Fibroblast of mammary gland (primary cell): ENCODE measurements at places on chromosomes 1 and 21.

GRCh38 chr1:246528933-246529731 lies 22.1 kb upstream of the SMYD3 start:
- DNase-seq, result no peak

GRCh38 chr1:200969726-200970561 lies 53.6 kb downstream of the KIF21B start:
- no peak for DNase-seq

- DNase-seq, result no peak
Observed at GRCh38 chr1:211923095-211923494, 92.5 kb upstream of the LPGAT1 start.

- no peak for DNase-seq
Observed at GRCh38 chr1:212109728-212110127, 74.2 kb downstream of the DTL start.

DNA sequence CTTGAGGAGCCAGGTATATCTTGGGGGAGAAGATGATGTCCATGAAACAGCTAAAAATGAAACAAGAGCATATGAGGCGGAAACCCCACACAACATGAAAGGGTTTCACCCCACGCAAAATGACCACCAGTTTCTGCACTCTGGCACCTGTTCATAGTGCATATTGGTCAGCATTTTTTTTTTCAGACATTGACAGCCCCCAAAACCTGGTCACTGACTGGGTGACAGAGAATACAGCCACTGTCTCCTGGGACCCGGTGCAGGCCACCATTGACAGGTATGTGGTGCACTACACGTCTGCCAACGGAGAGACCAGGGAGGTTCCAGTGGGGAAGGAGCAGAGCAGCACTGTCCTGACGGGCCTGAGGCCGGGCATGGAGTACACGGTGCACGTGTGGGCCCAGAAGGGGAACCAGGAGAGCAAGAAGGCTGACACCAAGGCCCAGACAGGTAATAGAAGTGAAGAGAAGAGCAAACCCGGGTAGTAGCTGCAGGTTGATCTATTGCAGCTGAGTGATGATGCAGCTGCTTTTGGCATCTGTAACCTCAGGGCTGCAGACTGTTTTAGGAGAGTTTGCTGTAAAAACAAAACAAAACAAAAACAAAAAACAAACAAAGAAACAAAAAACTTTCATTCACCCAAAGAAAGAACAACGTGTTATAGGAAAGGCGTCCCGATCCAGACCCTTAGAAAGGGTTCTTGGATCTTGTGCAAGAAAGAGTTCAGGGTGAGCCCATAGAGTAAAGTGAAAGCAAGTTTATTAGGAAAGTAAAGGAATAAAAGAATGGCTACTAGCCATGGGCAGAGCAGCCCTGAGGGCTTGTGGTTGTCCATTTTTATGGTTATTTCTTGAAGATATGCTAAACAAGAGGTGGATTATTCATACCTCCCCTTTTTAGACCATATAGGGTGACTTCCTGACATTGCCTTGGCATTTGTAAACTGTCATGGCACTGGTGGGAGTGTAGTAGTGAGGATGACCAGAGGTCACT lies 51.0 kb downstream of the TNN start:
- DNase-seq, result no peak

DNA sequence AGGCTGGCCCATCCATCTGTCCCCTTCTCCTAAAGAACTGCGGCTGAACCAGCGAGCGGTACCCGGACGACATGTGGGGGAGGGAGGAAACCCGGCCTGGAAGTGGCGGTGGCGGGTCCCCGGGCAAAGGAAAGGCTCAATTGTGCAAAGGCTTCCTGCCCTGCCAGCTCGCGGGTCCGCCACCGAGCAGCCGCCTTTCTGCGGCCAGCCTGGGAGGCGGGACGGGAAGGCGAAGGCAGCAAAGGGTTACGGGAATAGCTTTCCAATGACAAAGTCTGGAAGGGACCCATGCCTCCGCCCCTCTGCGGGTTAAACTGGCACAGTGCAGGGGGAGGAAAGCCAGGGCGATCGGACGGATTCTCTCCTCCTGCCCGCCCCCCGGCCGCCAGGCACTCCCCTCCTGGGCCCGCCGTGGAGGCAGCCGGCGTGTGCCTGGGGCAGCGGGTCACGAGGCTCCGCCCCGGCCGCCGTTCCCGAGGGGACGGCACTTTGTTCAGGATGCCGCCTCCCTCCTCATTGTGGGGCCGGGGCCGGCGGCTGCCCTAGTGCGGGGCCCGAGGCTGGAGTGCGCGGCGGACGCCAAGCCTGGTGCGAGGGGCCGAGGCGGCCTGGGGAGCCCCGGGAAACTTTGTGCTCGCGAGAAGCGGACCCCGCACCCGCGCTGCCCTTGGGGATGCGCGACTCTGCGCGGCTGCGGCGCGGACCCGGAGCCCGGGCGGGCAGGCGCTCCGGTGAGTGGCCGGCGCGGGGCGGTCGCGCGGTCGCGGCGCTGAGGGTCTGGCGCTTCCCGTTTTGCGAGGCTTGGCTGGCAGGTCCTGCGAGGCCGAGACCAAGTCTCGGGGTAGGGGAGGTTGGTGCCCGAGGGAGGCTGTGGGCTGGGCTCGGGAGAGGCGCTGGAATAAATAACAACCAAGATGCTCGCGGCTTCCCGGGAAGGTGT lies at the start of gene NAV1:
Gene NAV1, plus strand, starts transcription at position 516 of the 940 bp plus-strand sequence. CDS start 83,758 bp downstream, outside the sequence.
- DNase-seq, result peak; percentile 87

DNA sequence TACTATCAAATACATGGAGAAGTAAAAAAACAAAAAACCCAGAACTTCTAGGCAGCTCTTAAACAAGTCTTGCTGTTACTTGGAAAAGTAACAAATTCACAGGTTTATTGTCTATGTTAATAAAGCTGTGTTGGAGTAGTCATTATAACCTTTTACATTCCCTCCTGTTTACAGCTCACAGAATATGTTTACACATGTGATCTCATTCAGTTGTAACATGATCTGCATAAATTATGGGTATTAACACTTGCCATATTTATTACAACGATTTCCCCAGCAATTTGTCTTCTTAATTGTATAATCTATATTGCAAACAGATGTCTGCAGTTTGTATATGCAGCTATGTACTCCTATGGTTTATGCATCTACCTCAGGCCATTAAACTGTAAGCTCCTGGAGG lies 28.6 kb downstream of the ERG start:
- no peak for DNase-seq

GRCh38 chr1:18907917-18908845 lies 5.8 kb upstream of the ALDH4A1 start:
- no peak for DNase-seq

DNA sequence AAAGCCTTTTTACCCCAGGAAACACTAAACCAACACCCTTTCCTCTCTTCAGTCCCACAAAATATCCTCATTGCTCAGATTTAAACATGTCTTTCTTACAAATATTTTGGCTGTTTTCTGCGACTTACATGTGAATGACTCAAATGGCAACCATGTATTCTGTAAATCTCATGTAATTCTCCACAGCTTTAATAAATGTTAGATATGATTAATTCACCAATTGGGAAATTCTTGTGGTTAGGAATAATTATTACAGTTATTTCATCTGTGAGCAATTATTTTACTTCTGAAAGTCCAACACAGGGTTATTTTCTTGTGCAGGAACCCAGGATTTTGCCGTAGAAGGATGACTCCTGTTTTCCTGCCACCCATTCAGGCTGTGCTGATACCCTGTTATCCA lies 431.5 kb downstream of the LMO4 start:
- peak; percentile 38 for DNase-seq

DNA sequence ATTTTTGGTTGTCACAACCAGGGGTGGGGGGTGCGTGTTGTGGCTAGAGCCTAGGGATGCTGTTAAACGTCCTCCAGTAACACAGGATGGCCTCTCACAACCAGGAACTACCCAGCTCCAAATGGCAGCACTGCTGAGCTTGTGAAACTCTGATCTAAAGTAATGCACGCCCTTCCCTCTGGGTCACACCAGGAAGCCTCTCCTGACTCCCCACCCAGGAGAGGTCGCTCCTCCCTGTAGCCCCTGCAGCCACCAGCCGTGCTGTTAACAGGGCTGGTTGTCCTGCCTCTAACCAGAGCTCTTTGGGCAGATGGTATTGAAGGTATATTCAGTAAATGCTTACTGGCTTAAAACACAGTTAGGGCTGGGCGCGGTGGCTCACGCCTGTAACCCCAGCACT lies 73.2 kb downstream of the NKAIN1 start:
- DNase-seq, result no peak
